Thymus (tissue), 14 donors: ENCODE measurements at places on chromosomes 2 and 18.

DNA sequence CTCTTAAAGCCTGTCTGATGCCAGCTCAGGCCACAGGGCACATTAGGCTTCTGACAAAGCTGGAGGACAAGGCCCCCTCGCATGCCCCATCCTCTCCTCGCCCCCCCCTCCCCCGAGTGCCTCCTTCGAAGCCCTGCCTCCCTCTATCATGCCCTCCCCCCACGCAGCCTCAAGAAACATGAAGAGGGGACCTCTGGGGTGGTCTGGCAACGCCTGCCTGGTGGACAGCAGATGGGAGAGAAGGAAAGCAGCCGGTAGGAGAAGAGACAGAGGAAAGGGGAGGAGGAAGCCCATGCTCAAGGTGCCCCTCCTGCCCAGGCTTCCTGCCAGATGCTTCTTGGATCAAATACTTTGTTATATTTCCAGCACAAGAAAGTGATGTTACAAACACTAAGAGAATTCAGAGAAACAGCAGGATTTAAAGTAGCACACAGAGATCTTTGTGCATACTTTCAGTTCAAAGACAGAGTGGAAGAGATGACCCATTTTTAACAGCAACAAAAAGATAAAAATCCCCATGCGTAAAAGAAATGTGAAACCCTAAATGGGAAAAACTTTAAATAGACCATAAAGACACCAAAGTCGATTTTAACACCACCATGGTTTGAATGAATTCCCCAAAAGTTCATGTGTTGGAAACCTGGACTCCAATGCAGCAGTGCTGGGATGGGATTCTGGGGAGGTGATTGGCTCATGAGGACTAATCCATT, 19.0 kb downstream of the BOK start:
- DNase-seq: no peak

DNA sequence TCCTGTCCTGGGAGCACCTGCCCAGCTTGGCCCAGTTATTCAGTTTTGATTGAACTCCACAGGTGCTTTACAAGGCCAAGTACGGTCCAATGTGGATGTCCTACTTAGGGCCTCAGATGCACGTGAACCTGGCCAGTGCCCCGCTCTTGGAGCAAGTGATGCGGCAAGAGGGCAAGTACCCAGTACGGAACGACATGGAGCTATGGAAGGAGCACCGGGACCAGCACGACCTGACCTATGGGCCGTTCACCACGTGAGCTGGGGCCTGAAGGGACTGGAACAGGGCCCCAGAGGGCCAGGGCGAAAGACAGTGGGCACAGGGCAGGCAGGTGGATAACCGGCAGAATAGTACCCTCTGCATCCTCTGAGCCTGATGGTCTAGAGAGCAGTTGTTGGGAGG, 22.1 kb downstream of the PRKAG3 start:
- no peak for DNase-seq

DNA sequence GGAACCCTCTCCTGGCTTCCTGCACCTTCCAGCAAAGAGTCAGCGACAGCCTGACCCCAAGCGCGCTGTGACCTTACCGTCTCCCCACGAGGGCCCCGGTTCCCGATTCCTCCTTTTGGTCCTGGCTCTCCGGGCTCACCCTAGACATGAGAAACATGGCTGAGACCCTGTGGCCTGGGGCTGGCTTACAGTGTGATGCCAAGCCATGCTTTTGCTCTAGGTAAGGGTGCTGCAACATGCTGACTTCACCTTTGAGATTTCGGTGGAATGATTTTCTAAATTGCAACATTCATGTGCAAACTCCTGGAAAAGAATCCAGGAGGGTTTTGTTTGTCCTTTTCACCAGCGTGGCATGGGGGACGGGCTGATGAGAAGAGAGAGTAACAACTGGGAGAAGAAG, 63.9 kb downstream of the COL6A3 start:
- no peak for DNase-seq

GRCh38 chr18:79030680-79031079, 38.5 kb upstream of the ATP9B start:
- DNase-seq: no peak

DNA sequence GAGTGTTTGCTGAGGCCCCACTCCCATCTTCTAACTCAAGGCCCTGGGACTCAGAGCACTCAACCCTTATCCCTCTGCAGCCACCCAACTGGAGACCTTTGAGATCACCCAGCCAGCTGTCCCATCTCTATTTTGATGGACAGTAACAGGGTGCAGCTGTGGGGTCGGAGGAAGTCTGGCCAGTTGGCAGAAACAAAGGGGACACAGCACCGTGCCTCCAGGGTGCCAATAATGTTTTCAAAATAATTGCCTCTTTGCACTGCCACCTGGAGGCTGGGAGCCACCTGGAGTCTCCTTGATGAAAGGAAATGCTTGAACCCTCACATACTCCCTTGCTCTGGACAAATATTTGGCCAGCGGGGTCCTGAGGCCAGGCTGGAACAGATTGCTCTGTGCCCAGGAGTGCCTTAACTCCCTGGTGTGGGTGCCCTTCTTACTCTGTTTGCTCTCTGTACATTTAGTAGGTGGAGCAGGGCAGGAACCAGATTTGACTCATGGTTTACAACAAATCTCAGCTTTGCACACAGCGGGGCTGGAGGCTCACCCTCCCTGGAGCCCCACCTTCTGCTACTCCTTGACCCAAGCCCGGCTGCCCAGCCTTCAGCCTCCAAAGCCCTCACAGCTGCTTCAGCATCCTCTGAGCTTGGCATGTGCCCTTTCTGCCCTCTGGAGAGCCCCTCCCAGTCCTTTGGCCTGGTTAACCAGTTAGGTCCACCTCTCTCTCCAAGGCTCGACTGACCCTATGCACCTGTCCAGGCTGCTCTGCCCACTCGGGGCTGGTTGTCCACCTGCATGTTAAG, 17.2 kb downstream of the MAL start:
- no peak for DNase-seq

DNA sequence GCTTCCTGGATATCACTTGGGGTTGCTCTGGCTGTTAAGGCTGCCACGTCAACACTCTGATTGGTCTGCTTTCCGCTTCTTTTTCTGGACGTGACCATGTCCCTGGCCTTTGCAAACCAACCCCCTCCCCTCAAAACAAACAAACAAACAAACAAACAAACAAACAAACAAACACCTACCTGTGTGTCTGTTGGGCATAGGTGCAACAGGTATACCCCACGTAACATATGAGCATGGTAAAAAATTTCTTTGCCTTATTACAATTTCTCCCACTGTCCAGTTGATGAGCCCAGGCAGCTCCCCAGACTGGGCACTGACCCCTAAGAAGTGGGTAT, 80.6 kb downstream of the ADD2 start:
- DNase-seq: no peak

GRCh38 chr2:229996320-229996719, 72.4 kb downstream of the SLC16A14 start:
- no peak for DNase-seq

- no peak for DNase-seq
Measured at GRCh38 chr18:11071300-11071699, 78.1 kb downstream of the PIEZO2 start.

DNA sequence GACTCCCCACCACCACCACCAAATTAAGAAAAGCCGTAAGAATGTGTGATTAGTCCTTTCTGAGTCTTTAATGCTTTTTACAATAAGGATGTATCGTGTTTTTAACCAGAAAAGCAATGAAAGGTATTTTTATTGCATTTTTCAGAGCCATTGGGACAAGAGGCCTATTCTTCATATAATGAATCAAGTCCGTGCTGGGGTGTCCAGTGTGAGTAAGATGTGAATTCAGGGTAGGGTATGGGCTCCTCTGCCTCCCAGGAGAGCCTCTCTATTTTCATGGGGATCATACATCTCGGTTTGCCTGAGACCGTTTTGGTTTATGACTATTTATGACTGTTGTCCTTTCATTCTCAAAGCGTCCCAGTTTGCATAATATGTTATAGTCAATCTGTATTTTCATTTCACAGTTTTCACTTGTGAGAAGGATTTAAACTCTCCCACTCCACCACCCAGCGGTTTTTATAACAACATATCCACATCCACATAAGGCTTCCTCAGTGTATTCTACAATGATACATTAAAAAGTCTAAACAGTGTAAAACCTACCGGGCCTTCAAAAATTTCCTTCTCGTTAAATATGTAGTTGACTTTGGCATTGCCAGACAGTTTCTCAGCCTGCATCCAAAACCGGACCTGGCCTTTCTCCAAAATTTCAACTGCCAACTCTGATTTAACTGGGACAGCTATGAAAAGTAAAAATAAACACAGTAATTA, 80.8 kb upstream of the LPIN2 start:
- no peak for DNase-seq

GRCh38 chr2:132646540-132647108, 23.4 kb downstream of the LYPD1 start:
- no peak for DNase-seq
